ENCODE measurements at places on chromosomes 5 and 9. TPM values are rescaled to one million over a fixed set of nuclear protein-coding genes. Genes with fewer than 3 reads are reported as not detected.
A peak's percentile ranks its signal among the peaks of the same experiment; 100 is the strongest.

DNA sequence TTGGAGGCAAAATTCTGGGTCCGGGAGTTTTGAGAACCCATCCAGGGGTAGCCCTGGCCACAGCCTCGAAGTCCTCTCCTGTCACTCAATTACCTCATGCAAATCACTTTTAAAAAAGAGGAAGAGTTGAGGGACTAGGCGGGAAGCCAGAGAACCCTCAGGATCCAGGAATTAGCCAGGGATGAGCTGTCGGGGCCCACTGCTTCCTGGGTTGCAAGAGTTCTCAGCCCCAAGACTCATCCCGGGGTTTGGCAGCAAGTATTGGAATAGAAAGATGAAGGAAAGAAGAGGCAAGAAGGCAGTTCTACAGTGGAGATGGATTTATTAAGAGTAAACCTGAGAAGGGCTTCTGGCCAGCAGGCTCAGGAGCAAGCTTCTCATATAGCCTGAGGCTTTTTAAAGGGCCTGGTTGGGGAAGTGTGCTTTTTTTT is 25.6 kb downstream of the C9orf50 start:
- no peak for DNase-seq

DNA sequence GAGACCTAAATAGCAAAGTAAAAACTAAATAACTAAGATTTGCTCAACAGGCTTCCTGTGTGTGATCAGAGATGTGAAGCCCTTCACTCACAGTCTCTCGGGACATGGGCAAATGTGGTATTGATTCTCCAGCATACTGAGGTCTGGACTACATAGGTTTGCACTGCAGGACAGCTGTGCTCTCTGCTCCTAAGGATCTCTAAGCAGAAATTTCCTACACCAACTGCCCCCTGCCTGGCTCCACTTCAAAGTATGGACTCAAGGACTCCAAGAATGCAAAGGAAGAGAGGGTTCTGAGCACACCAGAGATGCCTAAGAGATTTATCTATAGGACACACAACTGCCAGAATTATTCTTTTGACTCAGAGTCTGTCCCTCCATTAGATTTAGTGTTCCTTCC is 487.2 kb downstream of the SEMA5A start:
- DNase-seq = no peak

DNA sequence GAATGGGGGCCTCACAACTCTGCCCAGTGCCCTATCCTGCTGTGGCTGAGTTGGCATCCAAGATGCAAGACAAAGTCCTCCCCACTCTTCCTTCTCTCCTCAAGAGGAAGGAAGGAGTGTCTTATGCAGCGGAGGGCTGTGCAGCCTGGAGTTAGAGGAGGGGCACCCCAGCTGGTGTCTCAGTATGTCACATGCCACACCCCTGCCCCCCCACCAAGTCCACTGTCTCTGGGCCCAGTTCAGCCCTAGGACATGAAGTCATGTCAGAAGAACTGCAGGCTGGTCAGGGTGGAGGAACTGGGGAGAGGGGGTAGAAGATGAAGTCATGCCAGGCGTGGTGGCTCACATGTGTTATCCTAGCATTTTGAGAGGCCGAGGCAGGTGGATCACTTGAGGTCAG is 28.0 kb upstream of the SLC28A3 start:
- no peak for DNase-seq

- DNase-seq = no peak
These were observed 13.4 kb upstream of the LTC4S start for GRCh38 chr5:179780362-179780761.

DNA sequence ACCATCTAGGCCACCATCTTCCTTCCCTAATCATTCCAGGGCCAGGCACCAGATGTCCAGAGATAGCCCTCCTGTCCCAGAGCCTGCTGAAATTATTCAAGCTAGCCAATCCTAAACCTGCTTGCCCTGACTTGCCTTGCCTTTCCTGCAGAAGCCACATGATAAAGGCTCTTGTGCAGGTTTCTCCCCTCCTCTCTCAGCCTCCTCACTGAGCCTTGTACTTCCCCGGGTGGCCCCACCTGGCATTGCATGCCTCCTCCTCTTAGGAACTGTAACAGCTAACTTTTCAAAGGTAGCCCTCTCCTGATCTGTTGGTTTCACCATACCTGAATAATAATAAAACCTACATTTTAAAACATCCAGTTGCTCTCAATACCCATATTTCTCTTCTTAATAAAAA is 42.6 kb downstream of the DIRAS2 start:
- no peak for DNase-seq

- no peak for DNase-seq
These were observed 209.2 kb upstream of the IRX4 start for GRCh38 chr5:2091921-2092320.

GRCh38 chr5:112755703-112756102 is 18.0 kb downstream of the APC start:
- DNase-seq = no peak

GRCh38 chr9:25960178-25960577 is 281.9 kb upstream of the TUSC1 start:
- no peak for DNase-seq

DNA sequence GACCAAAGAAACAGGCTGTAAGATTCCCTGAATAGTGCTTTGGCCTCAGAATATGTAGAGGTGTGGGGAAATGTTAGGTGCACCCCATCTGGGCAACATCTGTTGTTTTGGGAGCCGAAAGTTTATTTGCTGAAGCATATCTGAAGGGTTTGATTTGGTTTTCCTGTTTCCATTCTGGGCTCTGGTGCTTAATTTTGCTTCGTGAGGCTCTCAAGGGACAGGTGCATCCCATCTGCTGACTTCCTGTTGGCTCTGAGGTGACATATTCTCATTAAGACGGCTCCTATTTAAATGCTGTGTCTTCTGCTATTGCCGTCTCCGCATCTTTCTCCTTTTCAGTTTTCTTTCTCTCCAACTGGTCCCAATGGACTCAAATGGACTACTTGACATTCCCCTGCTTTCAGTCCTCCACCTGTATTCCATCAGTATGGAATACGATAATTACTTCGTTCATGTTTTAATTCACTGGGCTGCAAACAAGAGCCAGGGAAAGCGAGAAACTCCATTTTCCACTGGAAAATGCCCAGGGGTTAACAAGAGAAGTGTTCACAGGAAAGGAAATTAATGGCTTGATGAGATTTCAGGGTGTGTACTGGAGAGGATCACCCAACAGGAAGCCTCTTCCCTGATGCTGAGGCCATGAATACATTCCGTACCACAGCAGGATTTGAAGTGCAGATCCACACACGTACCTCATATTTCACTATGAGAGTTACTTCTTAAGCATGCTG is 104.0 kb downstream of the MTX3 start:
- no peak for DNase-seq

GRCh38 chr5:1543398-1544293 is 19.9 kb upstream of the LPCAT1 start:
- no peak for DNase-seq

DNA sequence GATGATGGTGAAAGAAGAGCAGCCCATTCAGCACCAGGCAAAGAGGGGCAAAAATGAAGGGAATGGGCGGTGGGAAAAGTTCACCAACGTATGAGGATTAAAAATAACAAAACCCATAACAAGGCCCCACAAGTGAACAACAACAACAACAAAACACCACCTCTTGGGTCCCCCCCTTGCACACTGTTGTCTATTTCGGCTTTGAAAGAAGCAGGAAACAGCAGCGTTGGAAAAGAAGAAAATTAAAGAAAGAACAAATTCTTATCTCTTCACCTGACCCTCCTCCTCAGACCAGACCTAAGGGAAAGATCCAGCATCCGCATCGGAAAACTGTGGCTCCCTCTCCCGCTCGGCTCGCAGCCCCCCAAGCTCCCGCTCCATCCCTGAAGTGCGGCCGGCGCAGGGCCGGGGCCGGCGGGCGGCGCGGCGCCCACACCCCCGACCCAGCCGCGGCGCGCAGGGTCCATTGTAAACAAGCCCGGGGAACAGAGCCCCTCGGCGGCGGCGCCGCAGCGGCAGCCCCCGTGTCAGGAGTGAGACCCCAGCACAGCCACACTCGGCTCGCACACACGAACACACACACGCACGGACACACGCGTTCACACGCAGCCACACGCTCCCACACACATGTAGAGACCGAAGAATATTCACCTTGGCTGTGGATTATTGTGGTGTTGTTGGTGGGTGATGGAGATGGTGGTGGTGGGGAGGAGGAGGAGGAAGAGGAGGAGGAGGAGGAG is 535 bp downstream of the RFX3 start:
- DNase-seq = peak; percentile 81

- peak; percentile 97 for DNase-seq
These were observed at the start of gene FANCG for GRCh38 chr9:35079426-35080341. FANCG (minus strand) TSS chr9:35079942; CDS start chr9:35079524, 418 bp downstream.

- DNase-seq = no peak
These were observed 155.2 kb downstream of the ADAMTSL1 start for GRCh38 chr9:18629136-18629535.

- no peak for DNase-seq
These were observed 307.1 kb downstream of the PRR16 start for GRCh38 chr5:120771202-120771601.

DNA sequence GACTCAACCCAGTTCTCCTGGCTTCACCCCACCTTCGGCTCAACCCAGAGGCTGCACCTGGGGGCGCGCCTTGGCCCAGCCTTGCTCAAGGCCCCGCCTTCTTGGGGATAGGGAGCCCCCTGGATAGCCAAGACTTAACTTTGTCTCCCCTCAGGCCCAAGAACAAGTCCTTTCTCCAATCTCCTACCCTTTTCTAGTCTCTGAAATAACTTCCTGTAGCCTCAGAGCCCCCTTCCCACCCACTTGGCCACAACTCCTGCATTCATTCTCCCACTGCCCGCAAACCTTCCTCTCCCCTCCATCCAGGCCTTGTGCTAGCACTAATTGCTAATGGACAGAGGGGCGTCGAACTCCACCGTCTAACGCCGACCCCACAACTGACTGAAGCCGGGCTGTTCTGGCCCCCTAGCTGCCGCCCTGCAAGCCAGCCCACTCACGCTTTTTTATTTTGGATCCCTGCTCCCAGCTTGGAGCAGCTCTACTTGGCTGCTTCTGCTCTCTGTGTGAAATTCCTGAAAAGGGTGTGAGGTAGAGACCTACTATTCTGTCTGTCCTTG is 579 bp upstream of the ASTN2 start:
- peak; percentile 28 for DNase-seq

GRCh38 chr9:136198605-136199083 is 6.3 kb downstream of the LHX3 start:
- DNase-seq = peak; percentile 32

GRCh38 chr5:60404171-60404570 is 295.8 kb downstream of the DEPDC1B start:
- no peak for DNase-seq

The PCDHA2 gene
- total RNA-seq = not detected

The PCDHA9 gene
- not detected for total RNA-seq

The GALNT12 gene
- total RNA-seq = 0.54 TPM

The HCN1 gene
- not detected for total RNA-seq

The MYOT gene
- 22.4 TPM for total RNA-seq

The IDNK gene
- total RNA-seq = 3.4 TPM

The PLPP7 gene
- total RNA-seq = 107 TPM

The PCDHA5 gene
- total RNA-seq = 0.05 TPM

The SPEF2 gene
- 1.1 TPM for total RNA-seq

The FOXD4L5 gene
- total RNA-seq = not detected

The GOLPH3 gene
- 42.3 TPM for total RNA-seq

All from Right ventricle myocardium inferior (tissue), 1 donor.